T-helper 2 cell (primary cell): ENCODE measurements at places on chromosomes 13 and 19.

DNA sequence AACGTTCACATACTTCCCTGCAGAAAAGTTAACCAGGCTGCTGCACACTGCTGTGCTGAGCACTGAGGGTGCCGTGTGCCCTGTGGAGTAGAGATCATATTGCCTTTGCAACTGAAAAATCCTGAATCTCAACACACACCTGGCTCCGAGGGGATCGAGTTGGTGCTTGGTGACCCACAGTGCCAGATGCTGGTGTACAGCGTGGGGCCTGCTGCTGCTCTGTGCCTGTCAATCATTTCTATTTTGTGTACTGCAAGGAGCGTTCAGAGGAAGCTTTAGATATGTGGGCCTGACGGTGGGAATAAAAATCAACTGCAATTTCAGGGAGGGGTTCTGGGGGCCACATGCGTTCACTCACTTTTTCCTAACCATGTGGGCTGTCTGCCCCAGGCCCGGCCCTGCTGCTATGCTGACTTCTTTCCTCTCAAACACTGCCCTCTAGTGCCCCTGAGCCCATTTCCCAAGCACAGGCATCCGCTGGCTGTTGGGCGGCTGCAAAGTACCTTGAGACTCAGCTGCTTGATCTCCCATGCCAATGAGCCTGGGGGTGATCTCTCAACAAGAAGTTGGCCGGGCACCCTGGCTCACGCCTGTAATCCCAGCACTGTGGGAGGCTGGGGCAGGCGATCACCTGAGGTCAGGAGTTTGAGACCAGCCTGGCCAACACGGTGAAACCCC, 9.7 kb upstream of the LENG8 start:
- DNase-seq = no peak

- peak; percentile 29 for DNase-seq
These were observed 97.3 kb downstream of the STARD13 start for GRCh38 chr13:33188093-33188882.

DNA sequence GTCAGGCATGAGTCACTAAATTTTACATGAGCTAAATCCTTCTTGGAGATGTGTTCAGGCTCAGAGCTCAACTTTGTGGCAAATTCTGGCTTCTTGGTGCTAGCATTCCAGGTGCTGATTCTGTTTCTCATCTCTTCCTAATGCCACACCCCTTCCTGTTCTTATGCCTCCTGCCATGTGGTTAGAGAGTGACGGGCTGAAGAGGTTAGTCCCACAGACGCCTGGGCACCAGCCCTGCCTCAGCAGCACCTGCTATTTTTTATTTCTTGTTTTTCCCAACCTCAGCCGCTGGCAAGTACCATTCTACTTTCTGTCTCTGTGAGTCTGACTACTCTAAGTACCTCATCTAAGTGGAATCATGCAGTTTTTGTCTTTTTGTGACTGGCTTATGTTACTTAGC, 329.5 kb downstream of the KCNRG start:
- DNase-seq = no peak

- DNase-seq = no peak
These were observed 33.5 kb upstream of the TM9SF2 start for GRCh38 chr13:99467764-99468163.

- no peak for DNase-seq
These were observed 9.3 kb downstream of the ZNF582 start for GRCh38 chr19:56383826-56384605.

GRCh38 chr13:98240135-98240534, 63.1 kb upstream of the RNF113B start:
- DNase-seq = no peak

- DNase-seq = no peak
These were observed 102.5 kb downstream of the FAM216B start for GRCh38 chr13:42883771-42884467.

DNA sequence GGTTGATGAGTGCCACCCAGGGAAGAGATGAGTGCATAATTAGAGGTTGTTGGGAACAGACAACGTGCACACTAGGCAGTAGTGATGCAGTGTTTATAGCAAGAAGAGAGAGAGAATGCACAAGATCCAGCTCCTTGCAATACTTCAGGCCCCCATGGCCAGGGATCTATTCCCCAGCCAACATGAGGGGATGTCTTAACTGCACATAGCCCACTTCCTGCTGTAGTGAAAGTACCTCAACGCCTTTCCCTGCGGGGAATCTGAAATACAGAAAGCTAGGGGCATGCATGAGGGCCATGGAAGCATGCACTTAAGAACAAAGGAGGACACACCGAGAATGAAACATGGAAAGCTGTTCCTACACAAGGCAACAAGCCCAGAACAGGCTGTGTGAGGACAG, 636.7 kb upstream of the GPC6 start:
- DNase-seq = no peak

DNA sequence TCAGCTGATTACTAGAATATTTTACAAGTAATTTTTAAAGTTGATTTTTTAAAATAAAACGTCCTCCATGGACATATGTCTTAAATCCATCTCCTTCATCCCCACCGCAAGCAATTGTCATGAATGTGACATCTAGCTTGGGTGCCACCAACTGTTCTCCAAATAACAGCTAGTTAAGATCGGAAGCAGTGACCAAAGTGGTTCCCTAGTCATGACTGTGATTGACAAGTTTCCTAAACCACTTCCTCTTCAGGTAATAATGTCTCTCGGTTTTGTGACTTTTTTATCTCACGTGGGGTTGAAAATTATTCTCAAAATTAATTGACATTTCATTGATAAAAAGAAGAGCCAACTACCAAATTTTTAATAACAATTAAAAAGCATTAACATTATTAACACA, 135.3 kb upstream of the MIR17HG start:
- no peak for DNase-seq

DNA sequence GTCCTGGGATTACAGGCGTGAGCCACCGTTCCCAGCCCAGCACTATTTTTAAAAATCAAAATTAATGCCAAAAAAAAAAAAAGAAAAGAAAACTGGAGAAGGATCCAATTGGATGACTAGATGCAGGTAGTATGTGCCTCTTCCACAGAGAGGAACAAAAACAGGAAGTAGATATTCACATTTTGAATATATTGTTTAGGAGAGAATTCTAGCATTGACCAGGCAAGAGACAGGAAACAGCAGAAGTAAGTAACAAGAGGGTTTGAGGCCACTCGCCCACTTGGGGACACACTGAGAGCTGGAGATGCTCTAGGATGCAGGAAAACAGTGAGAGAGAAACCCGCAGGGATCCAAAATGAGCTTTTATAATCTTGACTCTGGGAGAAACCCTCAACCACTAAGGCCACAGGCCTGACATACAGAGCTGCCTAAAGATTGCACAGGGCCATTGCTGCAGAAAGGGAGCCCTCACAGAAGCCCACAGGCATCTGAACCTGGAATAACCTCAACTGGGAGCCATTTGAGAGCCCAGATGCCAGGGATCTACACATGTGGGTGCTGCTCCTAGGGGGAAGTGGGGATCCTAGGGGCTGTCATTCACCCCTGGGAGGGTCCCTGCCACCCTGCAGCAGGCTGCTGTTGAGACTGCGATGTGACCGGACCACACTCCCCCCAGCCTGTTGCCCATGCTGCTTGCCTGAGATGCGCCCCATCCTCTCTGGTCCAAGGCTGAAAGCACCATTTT, 28.2 kb downstream of the IGFL2 start:
- DNase-seq = no peak

DNA sequence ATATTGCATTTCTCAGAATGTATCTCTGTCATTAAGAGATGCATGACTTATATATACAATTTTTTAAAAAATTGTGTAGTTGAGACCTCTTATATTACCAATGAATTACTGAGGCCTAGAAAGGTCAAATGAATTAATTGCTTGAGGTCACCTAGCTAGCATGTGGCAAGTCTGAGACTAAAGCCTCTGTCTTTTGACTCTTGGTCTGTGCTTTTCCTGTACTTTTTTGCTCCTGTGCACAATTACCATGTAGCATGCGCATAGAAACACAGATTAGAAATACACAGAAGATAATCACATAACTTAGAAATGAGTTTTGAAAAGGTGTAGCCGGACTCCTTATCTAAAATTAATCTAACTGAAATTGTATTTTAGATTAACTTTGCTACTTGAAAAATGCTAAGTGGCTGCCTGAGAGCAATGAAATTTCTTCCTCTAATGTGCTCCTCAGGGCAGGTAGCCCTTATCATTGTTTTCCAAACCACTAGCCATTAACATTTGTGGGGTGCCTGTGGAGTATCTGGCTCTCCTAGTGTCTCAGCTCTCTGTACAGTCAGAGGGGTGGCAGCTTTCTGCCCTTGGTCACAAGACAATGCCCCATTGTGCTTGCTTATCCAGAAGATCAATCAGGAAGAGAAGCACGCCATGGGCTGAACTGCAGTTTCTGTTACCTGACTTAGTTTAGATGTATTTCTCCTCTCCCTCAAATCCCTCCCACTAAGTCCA, 119.6 kb downstream of the RFC3 start:
- DNase-seq = no peak

DNA sequence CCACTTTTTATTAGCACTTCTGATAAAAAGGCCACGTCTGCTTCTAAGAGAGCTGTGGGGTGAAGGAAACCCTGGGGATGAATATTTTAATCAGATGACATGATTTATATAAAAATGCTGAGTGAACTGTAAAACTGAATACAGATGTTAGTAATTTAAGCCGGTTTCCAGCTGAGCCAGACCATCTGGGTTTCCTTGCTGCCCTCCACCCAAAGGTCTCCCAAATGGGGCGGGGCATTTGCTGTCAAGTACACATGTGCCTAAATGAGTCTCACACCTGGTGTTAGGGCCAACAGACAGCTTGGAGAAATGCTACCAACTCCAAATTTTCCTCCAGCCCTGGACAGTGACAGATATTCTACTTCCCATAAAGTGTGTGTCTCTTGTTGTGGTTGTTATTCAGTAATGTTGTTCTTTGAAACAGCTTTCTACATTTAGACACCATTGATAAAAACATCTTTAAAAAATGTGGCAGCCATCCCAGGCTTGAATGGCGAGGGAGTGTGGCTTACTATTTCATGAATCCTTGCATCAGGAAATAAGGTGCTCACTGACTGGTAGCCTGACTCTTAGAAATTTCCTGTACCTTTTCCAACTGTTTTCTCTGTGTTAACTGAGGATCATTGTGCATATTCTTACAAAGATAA, 350.4 kb downstream of the MTUS2 start:
- no peak for DNase-seq

- no peak for DNase-seq
These were observed 6.0 kb downstream of the PNMA8B start for GRCh38 chr19:46489445-46490272.

DNA sequence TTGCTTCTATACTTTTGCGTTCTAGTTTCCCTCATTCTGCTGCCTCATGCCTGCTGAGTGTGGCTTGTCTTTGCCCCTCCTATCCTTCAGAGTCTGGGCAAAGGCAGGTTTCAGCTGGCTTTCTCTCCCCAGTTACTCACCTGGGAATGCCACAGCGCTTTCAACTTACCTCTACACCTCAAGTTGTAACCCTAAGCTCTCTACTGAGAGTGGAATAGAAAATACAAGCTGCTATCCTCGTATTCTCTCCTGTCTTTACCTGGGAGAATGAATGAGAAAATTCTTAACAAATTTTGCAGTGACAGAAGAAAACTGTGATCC, 316.3 kb upstream of the KLF12 start:
- DNase-seq = no peak

DNA sequence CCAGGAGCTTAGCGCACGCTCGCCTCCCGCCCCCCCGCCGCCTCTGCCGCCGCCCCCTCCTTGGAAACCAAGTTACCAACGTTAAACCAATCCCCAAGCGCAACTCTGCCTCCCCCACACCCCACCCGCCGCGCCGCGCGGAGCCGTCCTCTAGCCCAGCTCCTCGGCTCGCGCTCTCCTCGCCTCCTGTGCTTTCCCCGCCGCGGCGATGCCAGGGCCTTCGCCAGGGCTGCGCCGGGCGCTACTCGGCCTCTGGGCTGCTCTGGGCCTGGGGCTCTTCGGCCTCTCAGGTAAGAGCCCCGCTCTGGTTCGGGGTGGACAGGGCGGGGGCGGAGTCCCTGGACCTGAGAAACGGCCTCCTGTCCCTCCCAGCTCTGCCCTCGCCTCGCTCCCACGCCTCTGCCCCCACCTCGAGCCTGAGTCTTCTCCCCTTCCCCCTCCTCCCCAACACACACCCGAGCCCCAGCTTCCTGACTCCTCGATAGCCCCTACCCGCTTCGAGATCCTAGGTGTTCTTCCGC, at the start of gene ICAM5:
Gene ICAM5 (plus strand): TSS at position 117 of the 521 bp plus-strand sequence. CDS start 92 bp downstream, at position 209.
- no peak for DNase-seq

DNA sequence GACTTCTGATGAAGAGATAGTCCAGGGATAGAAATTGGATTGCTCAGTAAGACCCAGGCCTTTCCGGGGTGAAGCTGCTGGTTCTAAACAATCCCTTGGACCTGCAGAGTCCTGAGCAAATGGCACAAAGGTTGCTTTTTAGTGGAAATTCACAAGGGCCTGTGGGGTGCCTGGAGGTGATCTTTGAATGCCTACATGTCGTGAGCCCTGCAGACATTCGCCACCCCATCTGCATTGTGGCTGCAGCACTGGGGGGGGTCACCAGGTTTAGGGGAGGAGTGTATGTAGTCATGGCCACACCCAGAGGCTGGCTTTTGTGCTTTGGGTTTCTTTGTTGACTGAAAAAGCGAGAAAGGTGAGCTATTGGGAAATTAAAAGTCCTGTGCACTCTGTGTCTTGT, 41.4 kb downstream of the SLC7A9 start:
- no peak for DNase-seq

DNA sequence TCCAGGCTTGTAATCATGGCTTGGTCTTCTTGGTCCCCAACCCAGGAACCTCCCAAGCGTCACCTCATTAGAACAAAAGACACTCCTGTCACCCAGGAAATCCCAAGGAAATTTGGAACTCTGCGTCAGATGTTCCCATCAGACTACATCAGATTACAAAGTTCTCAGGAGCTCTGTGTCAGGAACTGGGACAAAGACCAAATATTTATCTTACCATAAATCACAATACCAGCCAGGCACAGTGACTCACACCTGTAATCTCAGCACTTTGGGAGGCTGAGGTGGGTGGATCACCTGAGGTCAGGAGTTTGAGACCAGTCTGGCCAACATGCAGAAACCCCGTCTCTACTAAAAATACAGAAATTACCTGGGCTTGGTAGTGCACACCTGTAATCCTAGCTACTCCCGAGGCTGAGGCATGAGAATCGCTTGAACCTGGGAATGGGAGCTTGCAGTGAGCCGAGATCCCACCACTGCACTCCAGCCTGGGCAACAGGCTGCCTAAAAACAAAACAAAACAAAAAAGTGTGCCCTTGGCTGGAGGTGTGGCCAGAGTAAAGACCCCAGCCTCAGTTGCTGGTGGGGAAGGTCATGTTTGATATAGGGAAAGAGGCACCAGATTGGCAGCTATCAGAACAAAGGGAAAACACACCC, 16.7 kb upstream of the CCDC124 start:
- no peak for DNase-seq
